ENCODE measurements at places on chromosomes 11 and 22.

DNA sequence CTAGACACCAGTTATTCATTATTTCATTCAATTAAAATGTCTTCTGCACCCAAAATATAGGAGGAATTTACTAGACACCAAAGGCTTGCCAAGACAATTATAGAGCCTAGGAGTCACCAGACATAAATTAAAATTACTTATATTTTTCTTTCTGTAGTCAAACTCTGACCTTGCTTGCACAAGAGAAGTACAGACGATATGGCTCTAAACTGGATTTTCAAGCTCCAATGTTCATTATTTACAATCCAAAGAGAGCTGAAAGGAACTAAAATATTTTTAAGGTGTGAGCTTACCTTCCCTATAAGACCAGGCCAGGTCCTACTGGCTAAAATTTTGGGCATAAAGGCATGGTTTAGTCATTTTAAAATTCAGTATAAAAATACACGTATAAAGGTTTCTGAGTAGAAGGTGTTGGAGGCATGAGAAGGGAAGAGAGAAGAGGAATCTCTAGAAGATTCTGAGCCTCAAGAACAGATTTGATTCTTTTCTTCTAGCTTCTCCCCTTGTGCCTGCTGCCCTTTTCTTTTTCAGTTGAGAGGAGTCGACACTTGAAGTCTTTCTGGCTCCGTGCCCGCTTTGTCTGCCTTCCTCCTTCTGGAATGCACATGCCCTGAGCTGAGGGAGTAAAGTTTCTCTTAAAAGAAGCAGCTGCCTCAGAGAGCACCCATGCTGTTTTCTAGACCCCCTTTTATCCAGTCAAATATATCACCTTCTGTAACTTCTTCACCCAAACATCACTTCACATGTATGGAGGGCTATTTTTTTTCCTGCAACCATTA, 13.5 kb downstream of the C11orf97 start:
- peak; percentile 63 for DNase-seq

DNA sequence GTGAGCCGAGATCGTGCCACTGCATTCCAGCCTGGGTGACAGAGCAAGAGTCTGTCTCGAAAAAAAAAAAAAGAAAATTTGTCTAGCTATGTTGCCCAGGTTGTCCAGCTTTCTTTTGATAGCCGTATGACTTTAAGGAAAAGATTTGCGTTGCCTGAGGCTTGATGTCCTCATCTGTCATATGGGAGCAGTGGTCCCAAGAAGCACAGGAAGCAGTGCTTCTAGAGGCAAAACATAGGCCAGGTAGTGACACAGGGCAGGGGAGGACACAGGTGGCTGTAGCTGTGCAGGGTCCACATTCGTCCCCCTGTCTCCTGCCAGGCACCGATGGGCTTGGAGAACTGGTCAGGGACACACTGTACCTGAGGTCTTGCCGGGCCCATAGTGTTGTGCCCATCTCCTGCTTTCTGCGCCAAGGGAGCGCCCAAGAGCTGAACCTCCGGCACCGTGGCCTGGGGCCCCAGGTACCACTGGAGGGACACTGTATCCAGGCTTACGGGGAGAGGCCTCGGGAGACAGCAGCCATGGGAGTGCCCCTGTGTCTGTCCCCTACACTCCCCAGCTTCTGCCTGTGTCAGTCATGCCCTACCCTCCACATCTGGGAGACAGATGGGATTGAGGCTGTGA, 1.4 kb downstream of the LRRC74B start:
- DNase-seq = no peak

- DNase-seq = no peak
Measured at GRCh38 chr11:32154275-32154674, 63.4 kb downstream of the RCN1 start.

DNA sequence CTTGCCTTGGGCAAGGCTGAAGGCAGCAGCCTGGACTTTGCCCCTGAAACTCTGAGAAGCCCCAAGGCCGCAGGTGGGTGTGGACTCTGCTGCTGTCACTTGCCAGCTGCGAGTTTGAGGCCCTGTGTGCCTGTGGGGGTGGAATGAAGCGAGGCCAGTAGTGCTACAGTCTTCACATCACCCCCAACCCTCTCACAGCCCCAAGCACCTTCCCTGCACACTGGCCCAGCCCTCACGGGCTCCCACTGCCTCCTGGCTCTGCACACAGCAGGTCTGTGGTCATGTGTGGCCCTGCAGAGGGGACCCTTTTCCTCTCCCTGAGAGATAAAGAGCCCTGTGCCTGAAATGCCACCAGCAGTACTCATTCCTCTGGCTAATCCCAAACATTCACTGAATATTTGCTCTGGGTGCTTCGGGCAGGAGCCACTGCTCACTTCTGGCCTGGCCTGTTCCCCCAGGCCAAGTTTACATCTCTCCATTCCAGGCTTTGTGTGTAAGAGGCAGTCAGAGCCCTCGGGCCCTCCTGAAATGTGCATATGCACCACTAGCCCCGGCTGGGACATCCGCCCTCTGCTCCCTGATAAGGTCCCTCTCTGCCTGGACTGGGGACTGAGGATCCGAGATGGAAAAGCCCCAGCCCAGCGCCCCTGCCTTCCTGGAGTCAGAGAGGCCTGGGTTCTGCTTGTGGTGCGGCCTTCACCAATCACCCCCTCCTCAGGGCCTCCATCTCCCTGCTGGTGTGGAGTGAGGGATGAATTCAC, 17.7 kb downstream of the MGAT3 start:
- DNase-seq = no peak

- no peak for DNase-seq
Measured at GRCh38 chr11:97237151-97237550, 847.3 kb downstream of the JRKL start.

DNA sequence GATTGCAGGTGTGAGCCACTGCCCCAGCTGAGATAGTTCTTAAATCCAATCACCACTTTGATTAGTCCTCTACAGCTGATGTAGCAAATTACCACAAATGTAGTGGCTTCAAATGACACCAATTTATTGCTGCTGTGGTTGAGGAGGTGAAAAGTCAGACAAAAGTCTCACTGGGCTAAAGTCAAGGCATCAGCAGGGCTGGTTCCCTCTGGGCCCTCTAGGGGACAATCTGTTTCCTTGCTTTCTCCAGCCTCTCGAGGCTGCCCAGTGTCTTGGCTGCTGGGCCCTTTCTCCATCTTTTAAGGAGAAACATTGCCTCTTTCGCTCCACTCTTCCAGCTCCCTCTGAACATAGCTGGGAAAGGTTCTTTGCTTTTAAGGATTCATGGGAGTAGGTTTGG, 50.5 kb upstream of the SHANK2 start:
- no peak for DNase-seq

GRCh38 chr22:26210334-26210733, 41.1 kb downstream of the SEZ6L start:
- no peak for DNase-seq

GRCh38 chr11:8338138-8338537, 74.5 kb upstream of the LMO1 start:
- DNase-seq = peak; percentile 56

- no peak for DNase-seq
Measured at GRCh38 chr11:118651820-118652219, 27.6 kb downstream of the TREH start.

- no peak for DNase-seq
Measured at GRCh38 chr22:22682807-22683667, 38.6 kb downstream of the GGTLC2 start.

GRCh38 chr22:39618996-39619530, 48.5 kb downstream of the CACNA1I start:
- DNase-seq = no peak

GRCh38 chr11:75103380-75104026, 6.8 kb upstream of the OR2AT4 start:
- no peak for DNase-seq

- no peak for DNase-seq
Measured at GRCh38 chr11:63920939-63921417, 4.0 kb upstream of the RCOR2 start.

DNA sequence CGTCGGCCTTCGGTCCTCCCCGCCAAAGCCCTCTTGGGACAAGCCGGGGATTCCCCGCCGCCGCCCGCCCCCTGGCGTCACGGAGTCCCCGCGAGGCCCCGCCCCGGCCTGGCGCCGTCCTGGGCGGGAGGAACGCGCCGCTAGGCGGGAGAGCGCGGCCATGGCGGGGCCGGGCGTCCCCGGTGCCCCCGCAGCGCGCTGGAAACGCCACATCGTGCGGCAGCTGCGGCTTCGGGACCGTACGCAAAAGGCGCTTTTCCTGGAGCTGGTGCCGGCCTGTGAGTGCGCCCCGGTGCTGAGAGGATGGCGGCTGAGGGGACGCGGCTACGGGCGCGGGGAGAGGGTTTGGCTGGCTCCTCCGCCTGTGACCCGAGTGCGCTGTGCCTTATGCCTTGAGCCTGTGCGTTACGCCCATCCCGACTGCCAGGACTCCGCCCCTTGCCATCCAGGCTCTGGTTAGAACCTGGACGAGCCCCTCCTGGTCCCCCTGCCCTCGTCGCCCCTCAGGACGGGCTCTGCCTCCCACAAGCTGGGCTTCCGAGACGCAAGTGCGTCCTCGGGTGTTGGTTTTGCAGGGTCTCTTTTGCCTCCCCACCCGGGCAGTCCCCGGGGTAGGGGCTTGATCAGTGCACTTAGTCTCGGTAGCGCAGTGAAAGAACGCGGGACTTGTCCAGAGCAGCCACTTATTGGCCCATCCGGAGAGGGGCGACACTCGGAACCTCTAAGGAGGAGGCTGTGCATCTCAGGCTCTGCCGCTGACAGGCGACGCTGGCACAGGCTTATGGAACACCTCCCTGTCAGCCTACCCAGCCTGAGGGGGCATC, at the start of gene ATG16L2:
ATG16L2 (plus strand) TSS at position 126 of the 824 bp plus-strand sequence; CDS start at position 161, 35 bp downstream.
- peak; percentile 91 for DNase-seq

DNA sequence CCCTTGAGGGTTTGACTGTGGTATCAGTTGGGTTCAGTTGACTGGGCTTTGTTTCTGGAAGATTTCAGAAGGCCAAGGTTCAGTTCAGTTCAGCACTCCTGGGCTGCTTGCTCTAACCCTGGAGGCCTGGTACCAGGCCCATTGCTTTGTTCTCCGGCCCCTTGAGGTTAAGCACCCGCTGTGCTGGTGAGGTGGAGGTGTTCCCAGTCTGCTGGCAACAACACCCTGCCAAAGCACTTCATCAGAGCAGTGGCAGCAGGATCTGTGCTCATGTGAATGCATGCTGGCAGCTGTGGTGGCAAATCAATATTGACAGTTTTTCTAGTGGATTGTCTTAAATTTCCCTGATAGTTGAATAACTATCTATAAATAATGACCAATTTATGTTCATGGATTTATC, 3.8 kb upstream of the SCGB1D1 start:
- no peak for DNase-seq

DNA sequence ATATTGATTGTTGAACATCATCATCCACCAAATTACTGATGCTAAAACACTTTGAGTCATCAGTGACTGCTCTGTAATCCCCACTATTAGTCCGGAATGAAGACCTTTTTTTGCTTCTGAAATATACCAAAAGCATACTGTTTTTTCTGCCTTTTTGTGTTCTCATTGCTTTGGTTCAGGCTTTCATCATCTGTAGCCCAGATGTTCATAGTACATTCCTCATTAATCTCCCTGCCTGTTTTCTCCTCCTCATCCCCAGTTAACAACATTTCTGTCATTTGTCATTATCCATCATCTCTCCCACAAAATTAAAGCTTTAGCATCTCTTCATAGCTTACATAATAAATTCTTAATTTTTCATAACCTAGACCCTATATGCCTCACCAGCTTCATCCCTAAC, 9.2 kb downstream of the CEP57 start:
- DNase-seq = no peak

DNA sequence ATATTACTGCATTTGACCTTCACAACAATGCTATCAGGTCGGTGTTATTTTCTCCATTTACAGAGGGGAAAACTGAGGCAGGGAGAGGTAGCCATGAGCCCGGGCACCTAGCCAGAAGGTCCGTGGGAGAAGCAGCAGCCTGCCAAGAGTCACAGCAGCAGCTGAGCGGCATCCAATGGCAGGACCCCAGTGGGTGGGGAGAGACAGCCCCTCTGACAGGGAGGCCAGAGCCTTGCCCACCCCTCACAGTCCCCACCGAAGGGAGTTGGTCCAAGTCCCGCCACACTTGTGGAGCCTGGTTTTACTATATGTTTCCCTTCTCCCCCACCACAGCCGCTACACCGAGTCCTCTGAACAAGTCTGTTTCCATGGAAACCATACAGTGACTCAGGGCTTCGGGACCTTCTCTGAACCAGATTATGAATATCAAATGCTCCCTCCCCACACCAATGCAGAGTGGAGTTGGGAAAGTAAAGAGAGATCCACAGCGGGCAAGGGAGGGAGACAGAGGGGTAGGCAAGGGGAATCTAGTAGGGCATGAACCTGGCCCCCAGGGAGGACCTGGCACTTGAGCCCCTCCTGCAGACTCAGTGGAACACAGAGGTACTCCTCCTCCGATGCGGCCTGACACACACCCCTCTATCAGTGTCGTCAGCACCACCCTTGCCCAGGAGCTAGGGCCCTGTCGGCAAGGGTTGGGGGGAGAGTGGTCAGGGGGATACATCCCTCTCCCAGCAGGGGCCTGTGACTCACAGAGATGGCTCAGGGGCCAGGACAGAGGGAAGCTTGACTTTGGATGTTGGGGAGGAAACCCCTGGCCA, 2.5 kb downstream of the CHST1 start:
- DNase-seq = no peak

GRCh38 chr11:12693094-12693478, 18.9 kb downstream of the TEAD1 start:
- no peak for DNase-seq

- peak; percentile 28 for DNase-seq
Measured at GRCh38 chr11:69295079-69295994, 1.4 kb downstream of the MYEOV start.
